ENCODE measurements at places on chromosomes 7 and 10.

DNA sequence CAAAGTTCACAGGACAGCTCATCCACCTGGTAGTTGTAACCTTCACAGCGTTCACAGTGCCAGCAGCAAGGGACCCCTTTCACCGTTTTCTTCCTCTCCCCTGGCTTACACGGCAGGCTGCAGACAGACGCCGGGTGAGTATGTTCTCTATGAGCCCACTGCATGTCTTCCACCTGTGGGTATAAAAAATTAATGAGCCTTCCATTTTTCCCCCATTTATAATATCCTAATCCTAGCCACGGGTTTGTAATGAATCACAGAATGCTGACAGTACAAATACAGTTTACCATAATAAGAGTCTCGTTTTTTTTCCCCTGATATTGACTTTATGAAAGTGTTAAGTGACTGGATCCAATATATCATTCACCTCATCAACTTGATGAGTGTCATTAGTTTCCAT is 719.0 kb downstream of the GRM8 start:
- DNase-seq, result no peak

DNA sequence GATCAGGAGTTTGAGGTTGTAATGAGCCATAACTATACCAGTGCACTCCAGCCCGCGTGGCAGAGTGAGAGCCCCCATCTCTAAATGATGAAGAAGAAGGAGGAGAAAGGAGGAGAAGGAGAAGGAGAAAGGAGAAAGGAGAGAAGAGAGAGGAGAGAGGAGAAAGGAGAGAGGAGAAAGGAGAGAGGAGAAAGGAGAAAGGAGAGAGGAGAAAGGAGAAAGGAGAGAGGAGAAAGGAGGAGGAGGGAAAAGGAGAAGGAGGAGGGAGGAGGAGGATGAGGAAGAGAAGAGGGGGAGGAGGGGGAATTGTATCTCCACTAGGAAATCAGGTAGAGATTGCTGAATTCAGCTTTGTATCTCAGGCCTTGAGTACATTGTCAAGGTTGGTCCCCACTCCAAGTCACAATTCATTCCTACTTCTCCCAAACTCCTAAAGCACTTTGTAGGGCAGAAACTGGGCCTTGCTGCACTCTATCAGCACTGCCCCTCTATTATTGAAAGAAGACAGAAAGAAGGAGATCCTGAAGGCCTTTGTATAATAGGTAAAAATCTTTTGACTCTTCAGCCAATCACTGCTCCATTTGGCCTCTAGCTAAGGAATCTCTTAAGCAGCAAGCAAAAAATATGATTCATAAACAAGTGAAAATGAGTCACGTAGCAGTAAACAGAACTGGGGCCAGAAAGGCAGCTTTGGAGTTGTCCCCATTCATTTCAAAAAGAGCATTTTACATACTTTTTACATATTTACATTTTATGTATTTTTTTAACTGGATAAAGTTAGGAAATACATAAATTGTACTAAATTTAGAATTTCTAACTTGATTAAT is 178.0 kb downstream of the IMMP2L start:
- no peak for DNase-seq

DNA sequence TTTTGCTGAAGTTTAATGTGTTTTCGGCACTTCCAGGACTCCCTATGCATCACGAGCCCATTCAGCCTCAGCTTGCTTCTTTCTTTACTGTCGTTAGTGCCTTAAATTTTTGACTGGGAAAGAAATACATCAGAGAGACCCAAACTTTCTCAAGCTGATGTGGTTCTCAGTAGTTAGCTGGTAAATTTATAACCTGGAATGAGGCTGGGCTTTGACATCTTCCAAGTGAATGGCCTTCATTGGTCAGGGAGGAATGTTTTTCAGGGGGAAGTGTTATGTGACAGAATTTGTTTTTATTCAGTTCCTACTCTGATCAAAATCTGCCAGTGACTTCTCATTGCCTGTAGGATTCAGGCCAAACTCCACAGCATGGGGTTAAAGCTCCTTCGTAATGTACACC is 296.9 kb downstream of the SORCS3 start:
- DNase-seq, result no peak

GRCh38 chr10:61830072-61830845 is 71.2 kb upstream of the ARID5B start:
- no peak for DNase-seq

DNA sequence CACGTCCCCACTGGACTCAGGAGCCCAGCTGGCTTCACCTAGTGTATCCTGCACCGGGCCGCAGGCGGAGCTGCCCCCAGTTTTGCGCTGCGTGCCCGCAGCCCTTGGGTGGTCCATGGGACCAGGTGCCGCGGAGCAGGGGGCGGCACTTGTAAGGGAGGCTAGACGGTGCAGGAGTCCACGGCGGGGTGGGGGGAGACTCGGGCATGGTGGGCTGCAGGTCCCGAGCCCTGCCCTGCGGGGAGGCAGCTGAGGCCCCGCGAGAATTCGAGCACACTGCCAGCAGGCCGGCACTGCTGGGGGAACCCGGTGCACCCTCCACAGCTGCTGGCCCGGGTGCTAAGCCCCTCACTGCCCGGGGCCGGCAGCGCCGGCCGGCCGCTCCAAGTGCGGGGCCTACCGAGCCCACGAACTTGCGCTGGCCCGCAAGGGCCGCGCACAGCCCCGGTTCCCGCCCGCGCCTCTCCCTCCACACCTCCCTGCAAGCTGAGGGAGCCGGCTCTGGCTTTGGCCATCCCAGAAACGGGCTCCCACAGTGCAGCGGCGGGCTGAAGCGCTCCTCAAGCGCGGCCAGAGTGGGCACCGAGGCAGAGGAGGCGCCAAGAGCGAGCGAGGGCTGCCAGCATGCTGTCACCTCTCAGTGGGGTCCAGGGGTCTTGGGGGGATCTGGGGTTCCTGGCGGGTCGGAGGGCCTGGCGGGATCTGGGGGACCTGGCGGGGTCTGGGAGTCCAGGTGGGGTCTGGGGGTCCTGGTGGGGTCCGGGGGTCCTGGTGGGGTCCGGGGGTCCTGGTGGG is 81.4 kb downstream of the VIPR2 start:
- DNase-seq, result no peak

GRCh38 chr10:47357911-47358310 is 9.7 kb downstream of the RBP3 start:
- no peak for DNase-seq

GRCh38 chr10:26528048-26528447 is 89.9 kb downstream of the APBB1IP start:
- DNase-seq, result no peak

DNA sequence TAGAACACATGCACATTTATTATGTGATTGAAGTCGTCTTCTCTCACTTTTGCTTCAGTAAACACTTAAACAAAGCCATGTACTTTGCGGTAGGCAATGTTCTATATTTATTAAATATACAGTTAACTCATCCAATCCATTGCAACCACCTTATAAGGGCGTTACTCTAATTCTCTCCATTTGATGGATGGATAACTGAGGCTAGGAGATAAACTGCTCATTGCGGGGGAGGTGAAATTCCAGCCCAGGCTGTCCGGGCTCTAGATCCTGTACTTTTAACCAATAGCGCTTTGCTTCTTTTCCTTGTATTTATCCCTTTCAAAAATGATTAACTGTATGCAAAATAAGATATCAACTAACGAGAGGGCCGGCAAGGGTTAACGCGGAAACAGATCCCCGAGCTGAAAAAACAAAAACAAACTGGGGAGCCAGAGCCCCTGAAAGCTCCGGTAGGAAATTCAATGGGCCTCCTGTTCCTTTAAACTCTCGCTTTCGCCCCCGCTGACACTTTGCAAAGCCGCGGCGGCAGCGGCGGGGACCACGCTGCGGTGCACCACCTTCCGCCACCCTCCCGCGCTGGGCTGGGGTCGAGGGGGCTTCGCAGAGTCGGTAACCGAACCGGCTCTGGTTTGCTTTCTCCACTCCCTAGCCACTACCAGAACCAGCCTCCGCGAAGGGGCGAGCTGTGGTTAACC is 1.0 kb upstream of the PLXDC2 start:
- DNase-seq, result peak; percentile 9

DNA sequence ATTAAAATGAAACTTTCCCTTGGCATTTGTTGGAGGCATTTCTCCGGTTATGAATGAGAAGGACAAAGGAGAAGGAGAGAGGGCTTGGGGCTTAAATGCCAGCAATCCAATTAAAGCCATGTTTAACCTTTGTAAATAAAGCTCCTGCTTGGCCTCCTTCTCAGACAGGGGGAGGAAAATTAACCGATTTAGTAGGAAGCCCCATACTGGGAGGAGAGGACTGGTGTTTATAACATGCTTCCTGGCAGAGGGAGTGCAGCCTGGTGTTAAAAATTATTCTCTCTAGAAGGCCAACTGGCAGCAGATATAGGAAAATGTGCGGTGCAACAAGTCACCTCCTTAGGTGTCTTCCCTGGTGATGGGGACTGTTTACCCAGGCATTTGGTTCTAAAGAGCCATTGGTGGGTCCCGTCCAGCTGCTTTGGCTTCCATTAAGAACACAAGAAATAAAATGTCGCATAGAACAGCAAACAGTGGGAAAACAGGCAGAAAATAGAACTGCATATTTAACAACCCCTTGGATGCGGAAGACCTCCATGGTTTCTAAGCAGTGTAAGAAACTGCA is 846.5 kb downstream of the TYW1 start:
- no peak for DNase-seq

DNA sequence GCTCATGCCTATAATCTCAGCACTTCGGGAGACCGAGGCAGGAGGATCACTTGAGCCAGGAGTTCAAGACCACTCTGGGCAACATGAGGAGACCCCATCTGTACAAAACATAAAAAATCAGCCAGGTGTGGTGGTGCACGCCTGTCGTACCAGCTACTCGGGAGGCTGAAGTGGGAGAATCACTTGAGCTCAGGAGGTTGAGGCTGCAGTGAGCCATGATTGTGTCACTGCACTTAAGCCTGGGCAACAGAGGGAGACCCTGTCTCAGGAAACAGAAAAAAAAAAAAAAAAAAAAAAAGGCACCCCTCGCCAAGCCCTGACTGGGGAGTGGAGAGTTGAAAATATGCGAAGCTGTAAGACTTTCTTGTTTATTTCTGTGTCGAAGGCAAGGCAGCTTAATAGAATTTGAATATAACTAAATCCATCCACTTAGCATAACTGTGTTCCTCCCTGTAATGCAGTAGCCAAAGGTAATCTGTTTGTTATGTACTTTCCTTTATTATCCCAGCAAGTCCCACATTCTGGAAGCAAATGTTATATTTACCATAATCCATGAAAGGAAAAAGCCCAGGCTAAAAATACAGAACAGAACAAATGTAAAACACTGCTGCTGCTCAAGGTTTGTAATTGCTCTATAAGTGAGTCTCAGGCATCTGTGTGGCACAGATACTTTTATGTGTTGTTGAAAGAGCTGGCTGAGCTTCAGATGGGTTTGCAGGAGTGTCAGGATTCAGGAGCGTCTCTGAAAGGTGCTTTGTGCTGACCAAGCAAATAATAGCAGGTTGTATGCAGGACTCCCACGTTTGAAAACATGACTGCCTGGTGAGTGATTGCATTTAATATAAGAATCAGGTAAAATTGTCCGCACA is 127.2 kb downstream of the CELF2 start:
- no peak for DNase-seq

DNA sequence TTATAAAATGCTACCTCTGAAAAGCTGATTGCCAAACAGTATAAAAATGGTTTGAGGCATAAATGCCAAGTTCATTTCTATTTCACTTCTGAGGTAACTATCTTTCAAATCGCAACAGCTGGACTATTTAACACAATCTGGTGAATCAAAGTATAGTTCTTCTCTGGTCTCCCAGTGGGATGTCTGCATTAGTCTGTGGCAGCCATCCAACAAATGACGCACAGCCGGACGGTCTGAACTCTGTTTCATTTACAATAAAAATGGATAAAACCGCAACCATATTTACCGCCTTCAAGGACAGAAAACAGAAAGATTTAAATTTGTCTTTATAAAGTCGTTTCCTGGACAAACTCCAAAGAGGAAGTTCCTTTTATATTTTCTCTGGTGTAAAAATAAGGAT is 41.9 kb downstream of the ENO4 start:
- DNase-seq, result no peak

DNA sequence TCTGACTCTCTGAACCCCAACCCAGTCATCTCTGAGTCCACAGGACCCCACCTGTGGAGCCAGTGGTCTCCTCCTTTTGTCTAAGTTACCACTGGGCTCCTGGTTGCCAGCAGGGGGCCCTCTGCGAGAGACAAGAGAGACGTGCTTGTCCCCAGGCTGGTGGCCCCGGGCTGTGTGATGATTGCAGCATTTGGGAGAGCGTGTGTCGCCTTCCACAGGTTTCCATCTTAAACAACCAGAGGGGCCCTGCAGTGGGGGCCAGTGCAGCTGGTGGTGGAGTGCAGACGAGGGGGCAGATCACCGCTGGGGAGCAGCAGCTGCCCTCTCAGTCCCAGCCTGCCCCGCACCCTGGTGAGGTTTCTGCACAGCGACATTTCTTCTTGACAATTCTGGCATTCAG is 122.4 kb upstream of the PPP2R2D start:
- DNase-seq, result no peak

DNA sequence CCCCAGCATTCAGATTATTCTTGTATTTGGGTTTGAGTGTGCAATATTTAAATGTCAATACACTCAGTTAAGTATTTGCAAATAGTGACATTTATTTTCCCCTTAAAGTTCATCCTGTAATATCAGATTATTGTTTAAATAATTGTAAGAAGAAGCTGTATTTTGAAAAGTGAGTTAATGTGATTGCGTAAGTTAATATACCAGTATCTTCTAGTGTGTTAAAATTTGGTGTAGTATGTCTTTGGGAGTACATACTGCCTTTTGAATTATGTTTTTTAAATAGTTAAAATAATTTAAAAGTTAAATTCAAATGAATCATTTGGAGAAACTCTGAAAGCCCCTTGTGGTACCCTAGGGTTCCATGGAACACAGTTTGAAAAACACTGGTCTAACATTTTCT is 28.6 kb downstream of the LRMDA start:
- DNase-seq, result no peak

- DNase-seq, result peak; percentile 9
Measured at GRCh38 chr7:126079151-126079550, 1149.5 kb upstream of the POT1 start.

DNA sequence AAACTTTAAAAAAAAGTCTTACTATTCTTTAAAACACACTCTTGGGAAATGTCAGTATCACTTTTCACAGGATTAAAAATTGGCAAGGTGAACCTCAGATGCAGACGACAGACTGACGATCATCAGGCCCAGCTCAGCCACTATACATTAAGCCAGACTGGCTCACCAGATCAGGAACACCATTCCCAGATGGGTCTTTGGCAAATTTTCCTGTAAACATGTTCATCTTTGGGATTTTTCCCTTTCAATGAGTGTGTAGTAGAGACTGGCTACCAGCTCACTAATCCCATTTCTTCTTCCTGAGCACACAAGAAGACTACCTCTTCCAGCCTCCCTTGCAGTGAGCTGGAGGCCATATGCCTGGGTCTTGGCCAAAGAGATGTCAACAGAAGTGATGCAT is 142.7 kb upstream of the CHST15 start:
- no peak for DNase-seq

DNA sequence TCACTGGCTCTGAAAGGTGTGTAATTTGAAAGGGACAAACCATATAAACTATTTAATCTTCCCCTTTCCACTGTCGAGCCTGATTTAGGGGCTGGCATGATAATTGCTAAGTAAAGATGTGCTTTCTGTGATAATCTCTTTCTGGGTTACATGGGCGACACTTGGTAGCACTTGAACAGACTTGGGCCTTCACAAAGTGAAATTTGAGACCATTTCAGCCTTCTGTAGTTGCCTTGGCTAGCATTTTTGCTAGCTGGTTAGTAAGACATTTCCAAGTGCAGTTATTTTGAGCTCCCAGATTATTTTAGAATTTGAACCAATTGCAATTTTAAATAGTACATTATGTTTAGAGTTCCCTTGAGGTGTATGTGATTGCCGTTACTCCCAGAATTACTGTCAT is 432.7 kb upstream of the GALNT17 start:
- DNase-seq, result no peak

- no peak for DNase-seq
Measured at GRCh38 chr10:128530301-128530700, 404.1 kb upstream of the MKI67 start.
